ENCODE measurements at places on chromosomes 1 and 21.
A peak's percentile ranks its signal among the peaks of the same experiment; 100 is the strongest.

GRCh38 chr1:191065346-191065745 lies 587.7 kb upstream of the BRINP3 start:
- no peak for DNase-seq

- no peak for DNase-seq
Measured at GRCh38 chr1:172278478-172278877, 142.0 kb upstream of the C1orf105 start.

DNA sequence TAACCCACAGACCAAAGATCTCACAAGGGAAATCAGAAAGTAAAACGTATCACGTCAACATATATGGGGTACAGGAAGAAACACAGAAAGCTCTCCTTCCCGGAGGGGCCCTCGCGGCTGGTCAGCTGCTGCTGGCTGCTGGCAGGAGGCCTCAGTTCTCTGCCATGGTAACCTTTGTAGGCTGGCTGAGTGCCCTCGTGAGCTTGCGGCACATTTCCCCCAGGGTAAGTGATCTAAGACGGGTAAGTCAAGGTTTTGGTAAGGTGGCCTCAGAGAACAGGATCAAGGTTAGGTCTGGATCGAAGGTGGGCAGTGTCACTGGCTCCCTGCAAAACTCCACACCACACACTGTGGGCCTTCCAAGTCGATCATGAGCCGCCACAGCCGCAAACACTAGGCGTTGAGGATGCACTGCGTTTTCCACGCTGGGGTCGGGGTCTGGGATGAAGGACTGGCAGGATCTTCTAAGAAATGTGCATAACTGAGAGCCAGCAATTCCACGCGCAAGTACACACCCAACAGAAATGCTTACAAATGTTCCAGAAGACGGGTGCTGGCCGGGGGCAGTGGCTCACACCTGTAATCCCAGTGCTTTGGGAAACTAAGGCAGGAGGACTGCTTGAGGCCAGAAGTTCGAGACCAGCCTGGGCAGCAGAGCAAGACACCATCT lies 33.9 kb downstream of the WDR4 start:
- DNase-seq: no peak

- DNase-seq: no peak
Measured at GRCh38 chr1:47599777-47600176, 161.9 kb downstream of the FOXD2 start.

GRCh38 chr1:18646091-18646785 lies 15.6 kb downstream of the PAX7 start:
- DNase-seq: no peak

DNA sequence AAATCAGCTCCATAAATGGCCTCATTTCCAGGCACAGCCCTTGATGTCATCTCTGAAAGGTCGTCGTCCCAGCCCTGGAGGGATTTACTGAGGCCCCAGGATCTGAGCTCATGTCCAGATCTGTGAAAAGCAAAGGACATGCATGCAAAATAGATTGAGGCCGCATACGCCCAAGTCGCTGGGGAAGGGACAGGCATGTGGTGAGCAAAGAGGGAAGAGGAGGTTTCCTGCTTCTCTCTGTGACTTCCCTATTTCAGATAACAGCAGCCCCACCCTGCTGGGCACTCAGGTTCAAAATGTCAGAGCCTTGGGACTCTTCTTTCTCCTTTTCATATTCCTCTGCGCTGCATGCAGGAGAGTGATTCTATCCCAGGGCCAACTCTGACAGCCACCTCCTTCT lies 197.2 kb downstream of the ADSS2 start:
- no peak for DNase-seq

DNA sequence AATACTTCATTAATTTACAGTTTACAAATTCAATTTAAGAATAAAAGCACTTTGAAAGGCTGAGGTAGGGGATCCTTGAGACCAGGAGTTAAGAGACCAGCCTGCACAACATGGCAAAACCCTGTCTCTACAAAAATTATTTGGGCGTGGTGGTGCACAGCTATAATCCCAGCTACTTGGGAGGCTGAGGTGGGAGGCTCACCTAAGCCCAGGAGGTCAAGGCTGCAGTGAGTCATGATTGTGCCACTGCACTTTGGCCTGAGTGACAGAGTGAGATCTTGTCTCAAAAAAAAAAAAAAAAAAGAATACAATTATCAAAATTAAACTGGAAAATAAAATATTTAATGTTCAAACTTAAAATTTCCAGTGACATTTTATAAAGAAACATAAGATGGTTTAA lies 72.2 kb downstream of the USP1 start:
- no peak for DNase-seq

- no peak for DNase-seq
Measured at GRCh38 chr1:88982055-88982454, 10.4 kb downstream of the KYAT3 start.

DNA sequence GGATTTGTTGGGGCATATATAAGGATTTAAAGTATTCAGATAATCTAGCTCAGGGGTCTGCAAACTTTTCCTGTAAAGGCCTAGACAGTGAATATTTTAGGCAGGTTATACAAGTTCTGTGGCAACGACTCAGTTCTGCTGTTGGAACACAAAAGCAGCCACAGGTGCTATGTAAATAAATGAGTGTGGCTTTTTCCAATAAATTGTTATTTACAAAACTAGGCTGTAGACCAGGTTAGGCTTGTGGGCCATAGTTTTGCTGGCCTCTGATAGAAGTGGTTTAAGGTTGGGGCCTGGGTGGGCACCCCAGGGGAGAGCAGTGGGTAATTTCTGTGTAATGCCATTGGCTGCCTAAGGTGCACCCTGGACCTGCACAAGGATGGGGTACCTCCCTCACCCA lies 16.9 kb upstream of the IGFN1 start:
- no peak for DNase-seq

DNA sequence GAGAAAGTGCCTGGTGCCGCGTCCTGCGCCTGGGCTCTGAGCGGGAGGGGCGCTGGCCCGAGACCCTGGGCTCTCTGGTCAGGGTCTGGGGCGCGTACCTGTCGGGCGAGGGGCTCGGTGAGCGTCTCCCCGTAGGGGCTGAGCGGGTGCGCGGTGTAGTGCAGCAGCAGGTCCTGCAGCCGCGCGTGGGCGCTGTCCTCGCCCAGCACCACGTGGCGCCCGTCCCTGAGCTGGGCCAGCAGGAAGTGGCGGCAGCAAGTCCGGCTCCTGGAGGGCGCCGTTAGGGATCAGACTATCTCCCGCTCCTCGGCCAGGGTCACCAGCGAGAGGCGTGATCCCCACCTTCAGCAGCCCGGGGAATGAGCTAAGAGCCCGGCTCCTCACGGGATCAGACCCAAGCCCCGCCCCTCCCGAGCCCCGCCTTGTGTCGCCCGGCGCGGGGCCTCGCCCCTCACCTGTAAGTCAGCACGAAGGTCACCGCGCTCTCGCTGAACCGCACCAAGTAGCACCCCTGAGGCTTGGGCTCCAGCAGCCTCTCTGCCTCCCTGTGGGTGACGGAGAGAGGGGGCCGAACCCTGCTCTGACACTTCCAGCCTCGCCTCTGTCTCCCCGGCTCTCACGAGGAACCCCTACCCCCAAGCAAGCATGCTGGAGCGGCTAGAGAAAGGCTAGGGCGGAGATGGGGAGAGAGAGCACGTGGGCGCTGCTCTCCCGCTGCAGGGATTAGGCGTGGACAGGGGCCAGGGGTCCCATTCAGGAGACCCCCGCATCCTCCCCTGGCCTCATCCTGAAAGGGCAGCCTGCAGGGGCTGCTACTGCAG lies 2.7 kb downstream of the SH2D2A start:
- peak; percentile 45 for DNase-seq

- DNase-seq: no peak
Measured at GRCh38 chr1:216903382-216903740, 180.1 kb upstream of the ESRRG start.

DNA sequence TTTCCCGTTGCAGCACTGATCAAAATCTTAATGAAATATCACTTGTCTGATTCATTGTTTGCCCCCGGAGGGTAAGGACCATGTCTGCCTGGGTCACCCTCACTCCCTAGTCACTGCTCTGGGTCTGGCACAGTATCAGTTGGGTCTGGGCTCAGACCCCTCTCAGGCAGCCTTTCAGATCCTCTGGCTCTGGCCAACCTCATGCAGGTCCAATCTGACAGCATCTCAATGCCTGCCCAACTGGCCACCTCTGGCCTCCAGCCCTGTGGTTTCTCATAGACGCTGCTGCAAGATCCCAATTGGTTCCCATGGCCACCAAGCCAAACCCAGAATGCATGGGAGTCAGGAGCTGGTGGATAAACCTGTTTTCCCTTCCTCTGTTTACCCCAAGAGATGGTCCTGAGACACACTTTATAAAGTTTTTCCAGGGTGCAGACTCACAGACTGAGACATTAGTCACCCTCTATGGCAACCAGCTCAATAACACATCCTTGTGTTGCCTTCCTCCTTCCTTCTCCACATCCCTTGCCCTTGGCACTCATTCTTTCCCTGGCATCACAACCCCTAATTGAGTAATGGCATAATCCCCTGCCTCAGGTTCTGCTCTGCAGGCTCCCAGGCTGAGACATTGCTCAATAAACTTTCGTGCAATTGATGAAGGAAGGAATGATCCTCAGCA lies 199.2 kb downstream of the GRIK3 start:
- no peak for DNase-seq

All from progenitor cell of endocrine pancreas (in vitro differentiated cells).